BJ (cell line): ENCODE measurements at places on chromosomes 1 and 21.
A peak's percentile ranks its signal among the peaks of the same experiment; 100 is the strongest.

- no peak for DNase-seq
Measured at GRCh38 chr21:33101300-33101911, 31.5 kb downstream of the OLIG1 start.

DNA sequence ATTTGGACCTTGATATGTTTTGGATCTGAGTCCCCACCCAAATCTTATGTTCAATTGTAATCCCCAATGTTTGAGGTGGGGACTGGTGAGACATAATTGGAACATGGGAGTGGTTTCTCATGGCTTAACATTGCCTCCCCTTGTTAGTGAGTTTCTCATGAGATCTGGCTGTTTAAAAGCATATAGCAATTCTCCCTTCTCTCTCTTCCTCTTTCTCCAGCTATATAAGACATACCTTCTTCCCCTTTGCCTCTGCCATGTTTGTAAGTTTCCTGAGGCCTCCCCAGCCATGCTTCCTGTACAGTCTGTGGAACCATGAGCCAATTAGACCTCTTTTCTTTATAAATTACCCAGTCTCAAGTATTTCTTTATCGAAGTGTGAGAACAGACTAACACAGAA lies 692.4 kb downstream of the KCNT2 start:
- DNase-seq, result no peak

DNA sequence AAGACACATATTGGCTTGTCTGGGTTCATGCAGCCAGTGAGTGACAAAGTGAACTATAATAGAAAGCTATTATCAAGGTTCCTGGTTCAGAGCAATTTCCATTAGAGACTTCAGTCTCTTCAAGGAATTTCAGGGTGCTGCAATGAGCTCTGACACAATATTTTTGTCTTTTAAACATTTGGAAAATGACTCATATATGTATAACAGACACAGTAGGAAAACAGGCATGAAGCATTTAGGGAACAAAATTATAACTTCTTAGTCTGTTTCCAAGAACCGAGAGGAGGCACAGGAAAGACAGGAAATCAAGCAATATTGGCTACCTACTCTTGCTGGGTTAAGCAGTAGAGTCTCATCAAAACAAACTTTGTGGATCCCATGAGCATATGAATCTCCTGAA lies 170.4 kb downstream of the PTPRC start:
- DNase-seq, result peak; percentile 16

GRCh38 chr1:81974222-81974841 lies 173.6 kb downstream of the ADGRL2 start:
- no peak for DNase-seq

DNA sequence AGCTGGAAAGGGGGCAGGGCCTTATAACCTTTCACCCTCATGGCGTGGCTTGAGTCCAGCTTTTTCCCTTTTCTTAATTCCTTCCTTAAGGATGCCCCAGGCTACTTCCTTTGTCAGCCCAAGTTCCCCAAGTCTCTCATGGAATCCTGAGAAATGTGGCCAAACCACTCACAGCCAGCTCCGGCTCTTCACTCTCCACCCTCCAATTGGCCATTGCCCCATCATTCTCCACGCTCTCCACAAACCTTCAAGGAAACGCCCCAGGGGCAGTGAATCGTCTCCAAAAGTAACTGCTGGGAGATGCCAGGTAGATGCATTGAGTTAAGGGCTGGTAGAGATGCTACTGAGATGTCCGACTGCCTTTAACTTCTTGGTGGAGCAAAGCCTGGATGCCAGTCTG lies 113.5 kb upstream of the CD34 start:
- DNase-seq, result no peak
